Vagina (tissue), 2 donors: ENCODE measurements at places on chromosomes 12 and 14.

GRCh38 chr14:97328743-97329142, 531.6 kb downstream of the VRK1 start:
- DNase-seq, result no peak

- DNase-seq, result no peak
Measured at GRCh38 chr12:58176296-58176869, 235.0 kb downstream of the ATP23 start.

DNA sequence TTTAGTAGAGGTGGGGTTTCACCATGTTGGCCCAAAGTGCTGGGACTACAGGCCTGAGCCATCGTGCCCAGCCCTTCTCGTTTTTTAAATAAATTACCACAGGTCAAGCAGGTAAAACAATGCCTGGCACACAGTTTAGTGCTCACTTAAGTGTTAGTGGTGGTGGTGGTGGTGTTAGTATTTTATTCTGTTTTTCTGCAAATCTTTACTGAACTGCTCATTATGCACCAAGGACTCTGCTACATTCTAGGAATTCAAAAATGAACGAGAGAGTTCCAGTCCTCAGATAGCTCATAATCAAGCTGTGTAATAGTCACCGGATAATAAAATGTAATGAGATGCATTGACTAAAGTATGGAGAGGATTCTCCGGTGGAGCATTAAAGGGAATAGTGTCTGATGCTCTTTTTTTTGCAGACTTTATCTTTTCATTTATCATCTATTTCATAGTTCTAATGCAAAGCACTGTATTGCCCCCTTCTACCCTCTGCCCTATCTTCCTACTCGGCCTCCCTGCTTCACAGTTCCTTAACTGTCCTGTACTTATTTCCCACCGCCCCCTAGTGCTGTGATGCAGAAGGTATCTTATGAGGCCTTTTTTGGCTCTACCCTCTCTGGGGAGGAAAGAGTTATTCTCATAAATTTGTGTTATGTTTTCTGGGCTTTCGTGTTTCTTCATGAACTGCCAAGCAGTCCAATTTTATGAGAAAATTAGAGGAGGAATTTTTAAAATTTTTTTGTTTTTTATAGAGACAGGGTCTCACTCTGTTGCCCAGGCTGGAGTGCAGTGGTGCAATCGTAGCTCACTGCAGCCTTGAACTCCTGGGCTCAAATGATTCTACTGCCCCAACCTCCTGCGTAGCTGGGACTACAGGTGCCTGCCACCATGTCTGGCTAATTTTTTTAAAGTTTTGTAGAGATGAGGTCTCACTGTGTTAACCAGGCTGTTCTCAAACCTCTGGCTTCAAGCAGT, 1.0 kb downstream of the ITFG2 start:
- DNase-seq, result no peak

GRCh38 chr12:126558219-126558618, 1493.0 kb downstream of the AACS start:
- DNase-seq, result no peak

GRCh38 chr12:18446061-18446644, 184.8 kb downstream of the PIK3C2G start:
- DNase-seq, result no peak

- DNase-seq, result no peak
Measured at GRCh38 chr12:70117670-70118069, 125.6 kb upstream of the CNOT2 start.

DNA sequence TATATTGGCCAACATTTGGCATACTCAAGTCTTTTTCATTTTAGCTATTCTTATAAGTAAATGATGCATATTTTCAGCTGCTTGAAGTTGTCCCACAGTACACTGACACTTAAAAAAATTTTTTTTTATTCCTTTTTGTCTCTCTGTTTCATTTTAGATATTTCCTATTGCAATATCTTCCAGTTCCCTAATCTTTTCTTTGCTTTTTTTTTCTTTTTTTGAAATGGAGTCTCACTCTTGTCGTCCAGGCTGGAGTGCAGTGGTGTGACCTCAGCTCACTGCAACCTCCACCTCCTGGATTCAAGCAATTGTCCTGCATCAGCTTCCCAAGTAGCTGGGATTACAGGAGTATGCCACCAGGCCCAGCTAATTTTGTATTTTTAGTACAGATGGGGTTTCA, 217.4 kb upstream of the KRR1 start:
- no peak for DNase-seq

DNA sequence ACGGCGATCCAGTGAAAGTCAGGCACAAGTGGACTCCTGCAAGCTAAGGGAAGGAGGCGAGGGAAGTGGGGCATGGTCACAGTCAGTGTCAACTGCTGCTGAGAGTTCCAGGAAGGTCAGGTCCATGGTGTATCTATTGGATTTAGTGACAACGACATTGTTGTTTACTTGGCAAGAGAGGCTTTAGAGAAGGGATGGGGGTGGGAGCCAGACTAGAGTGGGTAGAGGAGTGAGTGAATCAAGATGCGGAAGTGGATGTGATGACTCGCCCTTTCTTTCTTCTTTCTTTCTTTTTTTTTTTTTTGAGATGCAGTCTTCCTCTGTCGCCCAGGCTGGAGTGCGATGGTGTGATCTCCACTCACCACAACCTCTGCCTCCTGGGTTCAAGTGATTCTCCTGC, 12.5 kb downstream of the P2RX7 start:
- DNase-seq, result no peak

GRCh38 chr14:92997343-92998061, 74.6 kb downstream of the CHGA start:
- no peak for DNase-seq

GRCh38 chr12:10361622-10362021, 28.2 kb downstream of the KLRK1 start:
- no peak for DNase-seq

GRCh38 chr12:24066865-24067264, 117.4 kb upstream of the SOX5 start:
- no peak for DNase-seq

GRCh38 chr14:61640158-61641136, 54.9 kb upstream of the HIF1A start:
- no peak for DNase-seq

DNA sequence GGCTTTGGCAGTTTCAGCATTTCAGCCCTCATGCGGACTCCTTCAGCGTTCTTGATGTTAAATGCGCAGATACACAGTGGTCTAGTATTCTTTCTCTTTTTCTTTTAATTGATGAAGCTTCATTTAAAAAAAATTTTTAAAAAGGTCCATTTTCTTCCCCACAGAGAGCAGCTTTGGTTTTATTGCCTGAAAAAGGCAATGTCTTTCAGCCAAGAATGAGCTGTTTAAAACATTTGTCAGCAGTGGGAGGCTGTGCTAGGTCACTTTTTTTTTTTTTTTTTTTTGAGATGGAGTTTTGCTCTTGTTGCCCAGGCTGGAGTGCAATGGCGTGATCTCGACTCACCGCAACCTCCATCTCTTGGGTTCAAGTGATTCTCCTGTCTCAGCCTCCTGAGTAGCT, 13.5 kb downstream of the KMT5A start:
- DNase-seq, result no peak

DNA sequence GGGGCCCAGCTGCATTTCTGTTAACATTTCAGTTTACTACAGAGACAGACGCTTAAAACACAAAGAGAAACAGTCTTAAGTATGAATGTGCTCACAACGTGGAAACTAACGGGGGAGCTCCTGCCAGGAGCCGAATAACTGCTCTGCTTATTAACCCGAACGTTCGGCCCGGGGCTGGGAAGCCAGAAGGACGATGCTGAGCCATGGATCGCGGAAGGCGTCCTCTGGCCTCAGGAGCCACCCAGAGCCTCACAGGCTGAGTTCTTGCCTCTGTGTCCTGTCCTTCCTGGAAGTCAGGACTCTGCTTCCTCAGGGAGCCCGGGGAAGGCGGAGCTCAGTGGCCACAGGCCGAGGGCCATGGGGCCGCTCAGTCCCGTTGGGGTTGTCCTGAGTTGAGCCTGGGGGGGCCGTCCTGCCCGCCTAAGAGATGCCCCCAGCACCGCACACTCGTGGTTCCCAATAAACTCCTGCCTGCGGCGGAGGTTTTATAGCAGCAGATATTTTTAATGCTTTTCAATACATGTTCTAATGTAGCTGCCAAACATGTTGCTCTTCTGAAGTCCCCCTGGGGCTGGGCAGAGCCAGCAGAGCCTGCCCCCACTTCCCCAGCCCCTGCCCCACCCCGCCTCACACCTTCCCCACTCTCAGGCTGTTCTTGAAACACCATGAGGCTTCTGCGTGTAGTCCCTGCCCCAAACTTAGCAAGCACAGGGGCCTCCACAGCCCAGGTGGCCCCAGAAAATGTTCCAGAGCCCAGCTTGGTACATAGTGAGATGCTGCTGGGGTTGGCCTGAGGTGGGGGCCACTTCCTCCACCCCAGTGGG, 3.4 kb upstream of the TEX22 start:
- no peak for DNase-seq
